Stimulated activated CD4-positive, alpha-beta T cell treated with anti-CD3 and anti-CD28 coated beads, Interleukin-15, amount 100 ng/mL, for 24 hours (primary cell): ENCODE measurements at places on chromosomes 3 and 15.

GRCh38 chr15:47756872-47757271 lies 39.6 kb downstream of the SEMA6D start:
- no peak for DNase-seq

DNA sequence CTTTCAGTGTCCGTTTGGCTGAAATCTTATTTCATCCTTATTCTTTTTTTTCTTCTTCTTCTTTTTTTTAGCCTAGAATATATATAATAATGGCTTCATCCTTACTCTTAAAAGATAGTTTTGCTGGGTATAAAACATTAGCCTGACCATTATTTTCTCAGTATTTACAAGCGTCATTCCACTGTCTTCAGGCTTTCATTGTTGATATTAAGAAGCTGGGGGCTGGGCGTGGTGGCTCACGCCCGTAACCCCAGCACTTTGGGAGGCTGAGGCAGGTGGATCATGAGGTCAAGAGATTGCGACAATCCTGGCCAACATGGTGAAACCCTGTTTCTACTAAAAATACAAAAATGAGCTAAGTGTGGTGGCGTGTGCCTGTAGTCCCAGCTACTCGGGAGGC lies 10.6 kb downstream of the ZNF710 start:
- DNase-seq, result no peak

DNA sequence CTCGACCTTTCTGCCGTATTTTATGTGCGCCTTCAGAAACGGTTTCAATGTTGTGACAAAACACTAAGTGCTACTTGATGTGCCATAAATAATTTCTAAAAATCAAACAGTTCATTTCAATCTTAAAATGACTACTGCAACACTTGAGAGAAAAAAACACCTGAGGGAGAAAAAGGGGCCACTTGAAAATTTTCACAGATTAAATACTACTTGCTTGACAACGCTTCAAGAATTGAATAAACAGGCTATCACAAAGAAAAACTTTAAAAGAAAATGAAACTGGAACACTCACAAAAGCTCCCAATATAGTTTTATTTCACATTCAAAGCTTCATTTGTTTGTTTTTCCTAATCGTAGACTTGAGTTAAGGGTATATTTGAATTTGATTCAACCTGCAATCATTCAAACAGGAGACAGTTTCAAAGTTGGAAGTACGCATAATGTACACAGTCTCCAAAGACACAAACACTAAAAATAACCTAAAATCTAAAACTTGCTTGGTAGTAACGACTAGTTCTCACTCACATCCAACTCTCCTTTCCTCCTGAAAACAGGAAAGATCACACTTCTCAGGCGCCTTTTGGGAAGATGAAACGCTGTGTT lies 380.7 kb downstream of the ERC2 start:
- no peak for DNase-seq

DNA sequence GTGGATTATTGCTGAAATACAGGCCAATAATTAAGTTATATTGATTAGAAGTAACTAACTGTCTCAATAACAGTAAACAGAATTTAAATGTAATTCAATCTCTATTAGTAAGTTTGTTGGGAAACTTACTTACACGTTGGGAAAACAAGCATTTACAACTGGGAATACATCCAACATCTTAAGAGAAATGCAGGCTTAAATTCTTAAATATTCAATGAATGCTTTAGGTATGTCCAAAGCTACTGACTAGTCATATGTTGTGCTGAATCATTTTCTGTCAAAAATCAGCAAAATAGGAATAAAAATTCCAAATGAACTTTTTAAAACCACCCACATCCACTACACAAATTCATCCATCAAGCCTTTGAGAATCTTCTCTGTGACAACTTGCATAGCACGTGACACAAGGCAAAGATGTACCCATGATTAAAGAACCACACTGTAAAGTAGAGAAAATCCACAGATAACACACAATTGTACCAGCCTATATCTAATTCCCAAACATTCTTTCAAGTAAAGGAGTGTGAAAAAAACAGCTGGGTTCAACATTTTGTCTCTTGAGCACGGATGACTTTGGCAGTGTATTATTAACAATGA lies 60.0 kb downstream of the NMNAT3 start:
- DNase-seq, result no peak
